ENCODE measurements at places on chromosomes 2 and 18. TPM values are rescaled to one million over a fixed set of nuclear protein-coding genes. Genes with fewer than 3 reads are reported as not detected.

GNAL gene
- polyA plus RNA-seq, result 1.6 TPM

LIPG gene
- 0.94 TPM for polyA plus RNA-seq

PLGLB2 gene
- not detected for polyA plus RNA-seq

CD28 gene
- polyA plus RNA-seq, result 4.3 TPM

USP14 gene
- 14.4 TPM for polyA plus RNA-seq

COPS9 gene
- 42.1 TPM for polyA plus RNA-seq

TMEM200C gene
- polyA plus RNA-seq, result 0.22 TPM

PRKD3 gene
- polyA plus RNA-seq, result 13.7 TPM

SLC14A1 gene
- 3.3 TPM for polyA plus RNA-seq

LRATD1 gene
- polyA plus RNA-seq, result 23.3 TPM

PDE11A gene
- polyA plus RNA-seq, result 0.47 TPM

TEKT4 gene
- 0.02 TPM for polyA plus RNA-seq

AMER3 gene
- not detected for polyA plus RNA-seq

FN1 gene
- polyA plus RNA-seq, result 979 TPM

B4GALT6 gene
- polyA plus RNA-seq, result 2.1 TPM

RBM44 gene
- polyA plus RNA-seq, result 0.13 TPM

SP5 gene
- polyA plus RNA-seq, result 0.22 TPM

COL4A3 gene
- 2.9 TPM for polyA plus RNA-seq

DLGAP1 gene
- polyA plus RNA-seq, result 2.0 TPM

ACMSD gene
- not detected for polyA plus RNA-seq

GCFC2 gene
- 16.9 TPM for polyA plus RNA-seq

CAPN14 gene
- 0.05 TPM for polyA plus RNA-seq

GAREM1 gene
- 10.3 TPM for polyA plus RNA-seq

C1GALT1C1L gene
- 1.2 TPM for polyA plus RNA-seq

BMPR2 gene
- 39.4 TPM for polyA plus RNA-seq

GCG gene
- not detected for polyA plus RNA-seq

TUBA3D gene
- polyA plus RNA-seq, result 0.24 TPM

SCN2A gene
- polyA plus RNA-seq, result 0.15 TPM

EVX2 gene
- polyA plus RNA-seq, result not detected

CFAP210 gene
- polyA plus RNA-seq, result 0.07 TPM

IGFBP5 gene
- polyA plus RNA-seq, result 1,464 TPM

OXER1 gene
- polyA plus RNA-seq, result 4.0 TPM

DSG1 gene
- polyA plus RNA-seq, result not detected

PROKR1 gene
- polyA plus RNA-seq, result 0.02 TPM

PTPRN gene
- polyA plus RNA-seq, result 0.08 TPM

CNTNAP5 gene
- polyA plus RNA-seq, result not detected

ANKRD36 gene
- polyA plus RNA-seq, result 4.6 TPM

LYG2 gene
- not detected for polyA plus RNA-seq

TCF7L1 gene
- polyA plus RNA-seq, result 17.2 TPM

HOXD4 gene
- 8.3 TPM for polyA plus RNA-seq

SCYGR5 gene
- polyA plus RNA-seq, result not detected

PSMA8 gene
- not detected for polyA plus RNA-seq

HS6ST1 gene
- polyA plus RNA-seq, result 45.3 TPM

RAD51AP2 gene
- 0.02 TPM for polyA plus RNA-seq

ANKRD12 gene
- polyA plus RNA-seq, result 12.8 TPM

METTL5 gene
- 40.3 TPM for polyA plus RNA-seq

CIB4 gene
- 3.9 TPM for polyA plus RNA-seq

MRPL30 gene
- 18.8 TPM for polyA plus RNA-seq

CD207 gene
- 0.35 TPM for polyA plus RNA-seq

MARCO gene
- polyA plus RNA-seq, result 1.8 TPM

EMX1 gene
- polyA plus RNA-seq, result 0.28 TPM

UGT1A5 gene
- polyA plus RNA-seq, result not detected

B3GNT7 gene
- polyA plus RNA-seq, result 4.8 TPM

TCF23 gene
- 31.7 TPM for polyA plus RNA-seq

MYO5B gene
- 3.4 TPM for polyA plus RNA-seq

Data from ovary (tissue), 10 donors.